NCI-H2171 treated with DMSO at 0.1 percent for 48 hours (cell line): ENCODE measurements at places on chromosomes 7 and 10.
A peak's percentile ranks its signal among the peaks of the same experiment; 100 is the strongest.

DNA sequence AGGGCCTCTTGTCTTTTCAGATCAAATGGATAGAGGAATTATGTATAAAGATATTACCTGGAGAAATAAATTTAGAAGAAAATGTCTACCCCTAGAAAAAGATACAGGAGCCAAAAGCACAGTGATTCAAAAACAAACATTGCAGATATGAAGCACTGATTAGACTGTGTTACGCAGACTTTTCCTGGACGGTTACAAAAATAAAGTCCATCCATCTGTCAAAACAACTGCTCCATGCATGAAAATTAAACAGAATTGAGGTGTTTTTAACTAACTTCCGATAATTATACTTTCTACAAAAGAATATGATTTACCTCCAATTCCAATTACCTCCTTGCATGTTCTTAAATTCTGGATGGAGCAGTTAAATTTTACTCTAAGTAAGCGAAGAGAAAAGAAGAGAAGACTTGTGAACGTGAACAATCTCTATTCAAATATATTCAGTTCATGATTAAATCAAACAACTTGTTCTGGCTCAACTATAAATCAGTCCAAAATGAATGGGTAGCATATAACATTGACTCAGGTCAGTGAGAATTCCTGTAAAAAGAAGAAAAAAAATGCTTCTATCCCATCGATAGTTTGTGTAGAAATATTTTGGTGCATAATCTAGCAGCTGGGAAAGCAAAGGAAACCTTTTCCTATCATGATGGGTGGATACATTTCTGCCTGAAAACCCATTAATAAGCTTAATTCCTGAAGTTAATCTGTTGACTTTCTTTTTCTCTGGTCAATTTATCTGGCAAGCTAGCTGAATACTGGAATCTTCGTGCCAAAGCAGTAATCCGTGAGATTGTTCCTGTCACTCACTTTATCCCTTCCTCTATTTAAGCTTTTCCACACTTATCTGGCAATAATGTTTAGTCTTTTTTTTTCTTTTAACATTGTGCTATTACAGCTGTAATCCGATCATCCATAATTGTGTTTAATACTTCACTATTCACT is 80.4 kb downstream of the SEMA3A start:
- DNase-seq = peak; percentile 38

DNA sequence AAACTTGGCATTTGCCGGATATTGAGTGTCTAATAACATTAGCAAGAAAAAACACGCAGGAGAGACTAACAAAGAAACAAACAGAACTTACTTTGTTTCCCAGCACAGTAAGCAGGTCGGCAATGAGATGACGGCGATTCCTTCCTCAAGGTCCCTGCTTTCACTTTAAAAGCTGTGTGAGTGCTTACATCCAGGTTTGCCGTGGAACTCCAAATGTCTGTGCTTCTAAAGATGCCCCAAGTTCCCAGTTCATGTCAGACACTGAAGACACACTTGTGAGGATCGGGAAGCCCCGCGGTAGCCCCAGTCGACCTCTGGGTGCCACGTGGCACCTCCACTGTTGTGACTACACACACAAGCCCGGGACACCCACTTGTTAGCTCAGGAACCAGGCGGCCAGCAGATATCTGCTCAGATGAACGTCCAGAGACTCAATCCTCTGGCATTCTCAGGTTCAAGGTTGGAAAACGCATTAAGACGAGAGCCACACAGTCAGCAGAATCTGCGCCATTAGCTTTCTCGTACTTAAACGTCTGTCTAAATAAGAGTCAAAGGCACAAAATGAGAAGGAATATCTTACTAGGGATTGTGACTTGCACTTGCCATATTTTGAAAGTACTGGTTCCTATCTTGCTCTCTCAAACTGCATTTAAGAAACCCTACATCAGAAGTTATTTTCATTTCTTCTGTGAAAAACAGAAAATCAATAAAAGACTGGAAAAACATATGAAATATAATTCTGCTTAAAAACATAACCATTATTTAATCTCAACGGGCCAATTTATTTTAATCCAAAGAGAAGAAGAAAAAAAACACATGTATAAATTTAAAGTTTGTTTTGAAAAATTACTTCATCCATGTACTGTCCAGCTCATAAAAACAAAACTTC is 207.6 kb upstream of the KLF14 start:
- no peak for DNase-seq

- no peak for DNase-seq
These were observed 56.1 kb downstream of the ATAD1 start for GRCh38 chr10:87761892-87762291.

GRCh38 chr7:134701272-134701671 is 54.6 kb downstream of the BPGM start:
- peak; percentile 12 for DNase-seq

DNA sequence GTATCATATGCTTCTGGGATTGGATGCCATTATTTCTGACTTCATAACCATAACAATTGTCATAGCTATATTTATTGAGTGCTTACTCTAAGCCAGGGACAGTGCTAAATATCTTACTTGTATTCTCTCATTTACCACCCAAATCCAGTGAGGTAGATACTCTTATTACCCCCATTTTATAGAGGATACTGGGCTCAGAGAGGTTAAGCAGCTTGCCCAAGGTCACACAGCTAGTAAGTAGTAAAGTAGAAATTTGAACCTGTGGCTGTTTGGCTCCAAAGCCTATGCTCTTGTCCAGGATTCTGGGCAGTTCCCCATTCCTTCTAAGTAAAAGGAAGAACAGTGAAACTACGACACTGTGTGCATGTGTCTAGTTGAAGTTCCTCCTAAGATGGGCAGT is 56.5 kb downstream of the COL13A1 start:
- no peak for DNase-seq

GRCh38 chr10:118817328-118818068 is 62.7 kb upstream of the CACUL1 start:
- DNase-seq = no peak

- DNase-seq = no peak
These were observed 379.5 kb downstream of the PAXIP1 start for GRCh38 chr7:154623399-154623798.

DNA sequence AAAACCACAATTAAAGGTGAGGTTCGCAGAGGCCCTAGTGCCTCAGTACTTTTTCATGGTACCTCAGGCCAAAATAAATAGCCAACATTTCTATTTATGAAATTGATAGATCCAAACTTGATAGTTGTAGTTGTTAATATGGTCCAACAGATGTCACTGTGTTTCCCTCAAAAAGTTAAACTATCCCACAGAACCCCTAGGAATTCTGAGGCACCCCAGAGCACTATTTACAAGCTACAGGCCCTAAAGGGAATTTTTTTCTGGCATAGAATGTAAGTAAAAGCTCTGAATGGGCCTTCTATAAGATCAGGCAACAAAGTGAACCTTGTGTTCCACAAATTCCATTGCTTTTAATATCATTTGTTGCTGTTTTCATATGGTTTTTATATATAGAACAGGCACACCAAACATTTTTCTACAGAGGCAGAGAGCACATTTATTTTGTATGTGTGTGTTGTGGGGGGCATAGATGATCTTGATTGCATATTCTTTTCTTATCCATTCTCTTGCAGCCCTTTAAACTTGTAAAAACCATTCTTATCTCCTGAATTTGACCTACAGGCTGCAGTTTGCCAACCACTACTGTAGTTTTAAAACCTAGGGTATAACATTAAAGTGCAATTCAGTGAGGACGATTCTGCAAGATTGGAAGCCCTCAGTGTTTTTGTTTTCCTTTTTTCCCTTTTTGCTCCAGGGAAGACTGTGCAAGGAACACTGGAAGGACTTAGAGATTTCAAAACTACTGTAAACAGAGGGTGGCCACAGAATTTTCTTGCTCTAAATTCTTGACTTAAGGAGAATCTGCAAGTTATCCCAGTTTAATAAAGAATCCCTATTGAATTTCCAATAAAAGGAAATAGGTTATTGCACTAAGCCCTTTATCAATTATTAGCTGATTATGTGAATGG is 3.5 kb upstream of the ARL4A start:
- DNase-seq = peak; percentile 13

DNA sequence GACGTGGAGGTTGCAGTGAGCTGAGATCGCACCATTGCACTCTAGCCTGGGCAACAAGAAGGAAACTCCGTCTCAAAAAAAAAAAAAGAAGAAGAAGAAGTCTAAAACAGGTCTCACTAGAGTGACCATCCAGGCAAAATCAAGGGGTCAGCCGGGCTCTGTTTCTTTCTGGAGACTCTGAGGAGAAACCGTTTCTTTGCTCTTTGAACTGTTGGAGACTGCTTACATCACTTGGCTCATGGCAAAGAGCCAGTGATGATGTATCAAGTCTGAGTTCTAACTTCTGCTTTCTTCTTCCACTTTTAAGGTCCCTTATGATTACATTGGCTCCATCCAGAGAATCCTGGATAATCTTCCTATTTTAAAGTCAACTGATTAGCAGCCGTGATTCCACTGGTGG is 306.8 kb downstream of the WDR11 start:
- DNase-seq = no peak

GRCh38 chr10:126734015-126734414 is 63.5 kb upstream of the C10orf90 start:
- no peak for DNase-seq

DNA sequence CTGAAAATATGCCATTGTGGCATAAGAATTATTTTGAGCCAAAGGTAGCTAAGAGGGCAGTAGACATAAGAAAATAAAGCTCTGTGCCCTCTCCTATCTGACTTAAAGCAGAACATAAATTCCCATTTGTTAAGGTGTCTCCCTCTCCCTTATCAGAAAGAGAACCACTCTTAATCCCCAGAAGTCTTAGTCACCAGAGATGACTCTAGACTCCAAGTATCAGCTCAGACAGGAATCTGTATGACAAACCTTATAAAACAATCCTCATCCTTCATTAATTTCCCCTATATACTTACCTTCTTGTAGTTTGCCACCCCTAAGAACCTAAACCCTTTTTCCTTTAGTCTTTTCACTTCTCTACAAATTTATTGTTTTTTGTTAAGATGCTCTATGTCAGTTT is 21.8 kb upstream of the PIP4K2A start:
- no peak for DNase-seq

GRCh38 chr10:101244321-101245050 is 15.2 kb upstream of the LBX1 start:
- no peak for DNase-seq

DNA sequence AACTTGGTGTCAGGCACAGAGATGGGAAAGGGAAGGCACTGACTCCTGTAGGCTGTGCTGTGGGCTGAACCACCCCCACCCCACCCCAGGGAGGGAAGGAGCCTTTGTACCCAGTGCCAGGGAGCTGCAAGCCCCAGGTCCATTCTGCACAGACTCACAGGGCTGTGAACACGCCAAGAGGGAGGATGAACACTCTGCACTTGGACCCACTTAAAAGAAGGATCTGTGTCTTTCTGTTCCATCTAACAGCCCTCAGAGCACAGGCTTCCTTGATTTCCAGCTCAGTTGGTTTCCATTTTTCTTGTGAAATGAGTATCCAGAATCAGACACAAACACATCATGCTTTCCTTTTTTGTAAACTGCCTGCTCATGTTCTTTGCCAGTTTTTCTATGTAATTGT is 84.9 kb downstream of the GRB10 start:
- DNase-seq = no peak

DNA sequence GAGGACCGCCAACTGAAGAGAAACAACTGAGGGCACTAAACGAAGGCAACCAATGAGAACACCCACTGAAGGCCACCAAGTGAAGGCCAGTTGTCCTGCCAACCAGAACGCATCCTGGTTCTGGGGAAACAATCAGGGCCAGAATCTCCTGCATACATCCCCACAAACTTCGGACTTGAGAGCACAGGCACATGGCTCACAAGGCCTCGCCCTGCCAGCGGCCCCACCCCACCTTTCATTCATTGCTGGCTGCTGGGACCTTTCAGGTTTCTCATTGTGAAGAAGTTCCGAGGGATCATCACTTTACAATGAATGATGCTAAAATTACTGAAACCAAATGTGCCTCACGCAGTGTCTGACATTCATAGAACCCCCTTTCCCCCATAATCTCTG is 79.2 kb upstream of the ABI1 start:
- DNase-seq = no peak

GRCh38 chr10:133278577-133279265 is 2.1 kb upstream of the ADAM8 start:
- no peak for DNase-seq

- no peak for DNase-seq
These were observed 266.6 kb downstream of the ELFN1 start for GRCh38 chr7:1936531-1937251.
